ENCODE measurements at places on chromosomes 16 and 17. TPM values are rescaled to one million over a fixed set of nuclear protein-coding genes. Genes with fewer than 3 reads are reported as not detected.

GRCh38 chr17:28178800-28179199 lies 136.3 kb downstream of the NLK start:
- H3K4me1 ChIP-seq = peaks cover 15% of the 10 kb centered on the region
- H3K4me3 ChIP-seq = no peak overlapping the region
- no peaks in the 10 kb centered on the region for H3K36me3 ChIP-seq
- no peak overlapping the region for H3K27ac ChIP-seq
- DNase-seq = no peak

- no peak for DNase-seq
- no peaks in the 10 kb centered on the region for H3K27me3 ChIP-seq
- no peak overlapping the region for H3K27ac ChIP-seq
- H3K4me3 ChIP-seq = no peak overlapping the region
- H3K36me3 ChIP-seq = no peaks in the 10 kb centered on the region
Observed at GRCh38 chr17:36024106-36024869, 6.5 kb upstream of the CCL23 start.

Gene ITGA3
- total RNA-seq = 40.6 TPM

GRCh38 chr16:47486856-47487255 lies 25.7 kb downstream of the PHKB start:
- no peak overlapping the region for H3K27ac ChIP-seq
- H3K36me3 ChIP-seq = no peaks in the 10 kb centered on the region
- H3K4me3 ChIP-seq = no peak overlapping the region
- H3K4me1 ChIP-seq = no peaks in the 10 kb centered on the region
